ENCODE measurements at places on chromosomes 2 and 18.

- DNase-seq = no peak
Measured at GRCh38 chr2:4465671-4466070, 762.3 kb downstream of the DCDC2C start.

- no peak for DNase-seq
Measured at GRCh38 chr2:25777077-25777476, 101.2 kb downstream of the ASXL2 start.

GRCh38 chr18:40272630-40273231 is 1682.3 kb upstream of the PIK3C3 start:
- no peak for DNase-seq

DNA sequence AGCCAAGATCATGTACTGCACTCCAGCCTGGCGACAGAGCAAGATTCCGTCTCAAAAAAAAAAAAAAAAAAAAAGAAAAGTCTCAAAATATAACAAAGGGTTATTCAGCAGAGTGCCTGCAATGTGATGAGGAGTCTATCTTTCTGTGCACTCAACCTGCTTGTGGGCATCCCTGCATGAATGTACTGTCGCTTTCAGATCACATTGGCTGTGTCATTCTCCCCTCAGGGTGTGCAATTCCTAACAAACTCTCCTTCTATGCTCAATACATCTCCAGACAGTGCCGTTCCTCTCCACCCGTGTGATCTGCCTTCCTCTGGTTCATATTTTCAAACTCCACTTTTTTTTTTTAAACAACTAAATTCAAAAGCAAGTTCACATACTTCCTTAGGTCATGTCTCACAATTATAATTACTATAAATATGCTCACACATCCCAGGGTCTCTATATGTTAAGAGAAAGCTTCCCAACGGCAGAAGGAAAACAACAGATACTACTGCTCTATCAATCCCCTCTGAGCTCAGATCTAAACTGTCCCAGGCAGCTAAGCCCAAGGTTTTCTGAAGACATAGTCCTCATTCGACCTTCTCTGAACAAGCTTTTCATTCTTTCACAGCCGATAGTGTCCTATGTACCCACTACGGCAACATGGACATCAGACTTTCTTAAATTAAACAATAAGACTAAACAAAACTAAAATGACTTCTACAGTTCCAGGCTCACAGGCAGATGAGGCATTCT is 35.2 kb downstream of the PTMA start:
- DNase-seq = peak; percentile 11

GRCh38 chr2:29519338-29519925 is 402.0 kb downstream of the ALK start:
- no peak for DNase-seq

GRCh38 chr2:196606516-196606915 is 33.0 kb upstream of the CCDC150 start:
- DNase-seq = no peak

DNA sequence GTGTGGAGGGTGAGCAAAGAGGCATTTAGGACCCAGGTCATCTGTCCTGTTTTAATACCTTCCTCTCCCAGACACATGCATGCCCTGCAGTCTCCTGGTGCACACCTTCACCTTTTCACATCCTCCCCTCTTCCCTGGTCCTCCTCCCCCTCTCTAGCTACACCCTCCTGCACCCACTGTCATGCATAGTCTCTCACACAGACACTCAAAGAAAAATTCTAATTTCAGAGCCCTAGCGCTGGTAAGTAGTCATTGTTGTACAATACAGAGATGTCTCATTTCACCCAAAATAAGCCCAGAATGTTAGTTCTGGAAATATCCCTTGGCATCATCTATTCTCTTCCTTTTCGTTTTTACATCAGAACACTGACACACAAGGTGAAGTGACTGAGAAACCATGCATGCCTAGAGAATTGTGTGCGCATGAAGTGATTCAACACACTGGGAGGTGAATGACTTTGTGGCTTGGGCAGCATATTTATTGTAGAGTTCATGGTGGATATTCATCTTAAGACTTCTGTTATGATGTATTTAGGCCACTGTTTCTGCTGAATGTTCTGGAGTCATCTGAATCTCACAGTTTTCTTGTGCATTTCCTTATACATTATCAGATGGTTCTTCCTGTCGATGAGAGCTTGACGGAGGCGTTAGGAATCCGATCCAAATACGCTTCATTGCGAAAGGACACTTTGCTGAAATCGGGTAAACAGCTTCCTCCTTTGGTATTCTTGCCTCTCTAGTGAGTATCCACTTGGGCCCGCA is 69.9 kb downstream of the COA5 start:
- DNase-seq = no peak

- DNase-seq = no peak
Measured at GRCh38 chr2:145601361-145601925, 1081.5 kb upstream of the ZEB2 start.

DNA sequence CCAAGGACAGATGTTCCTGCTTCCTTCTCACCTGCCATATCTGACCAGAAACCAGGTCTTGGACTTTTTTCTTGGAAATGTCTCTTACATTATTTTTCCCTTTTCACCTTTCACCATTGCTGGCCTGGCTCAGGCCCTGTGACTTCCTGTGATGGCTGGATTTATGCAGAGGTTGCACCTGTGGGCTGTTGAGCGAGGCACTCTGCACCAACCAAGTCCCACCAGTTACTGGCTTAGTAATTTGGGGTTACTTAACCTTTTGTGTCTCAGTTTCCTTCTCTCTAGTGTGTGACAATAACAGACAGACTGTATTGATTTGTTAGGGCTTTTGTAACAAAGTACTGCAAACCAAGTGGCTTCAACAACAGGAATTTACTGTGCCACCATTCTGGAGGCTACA is 110.0 kb downstream of the INSIG2 start:
- no peak for DNase-seq

DNA sequence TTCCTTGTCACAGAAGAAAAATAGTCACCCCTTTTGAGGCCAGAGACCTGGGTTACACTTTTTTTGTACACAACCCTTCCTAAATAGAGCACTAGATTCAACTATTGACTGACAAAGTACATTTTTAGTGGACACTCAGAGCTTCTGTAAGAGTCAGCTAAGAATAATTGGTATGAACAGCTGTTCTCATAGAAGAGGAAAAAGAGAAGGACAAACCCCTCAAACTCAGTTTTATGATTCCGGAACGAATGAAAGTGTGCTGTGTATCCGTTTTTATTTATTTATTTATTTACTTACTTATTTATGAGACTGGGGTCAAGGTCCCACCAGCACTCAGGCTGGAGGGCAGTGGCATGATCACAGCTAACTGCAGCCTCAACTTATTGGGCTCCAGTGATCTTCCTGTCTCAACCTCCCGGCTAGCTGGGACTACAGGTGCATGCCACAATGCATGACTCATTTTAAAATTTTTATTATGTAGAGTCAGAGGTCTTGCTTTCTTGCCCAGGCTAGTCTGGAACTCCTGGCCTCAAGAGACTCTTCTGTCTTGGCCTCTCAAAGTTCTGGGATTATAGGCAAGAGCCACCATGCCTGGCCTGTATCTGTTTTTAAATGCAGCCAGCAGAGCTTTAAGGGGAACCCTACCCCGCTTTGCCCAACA is 36.0 kb upstream of the FZD5 start:
- DNase-seq = no peak

- DNase-seq = no peak
Measured at GRCh38 chr2:96771796-96772618, 11.3 kb downstream of the CNNM4 start.

- no peak for DNase-seq
Measured at GRCh38 chr2:160813506-160813858, 319.9 kb upstream of the RBMS1 start.

DNA sequence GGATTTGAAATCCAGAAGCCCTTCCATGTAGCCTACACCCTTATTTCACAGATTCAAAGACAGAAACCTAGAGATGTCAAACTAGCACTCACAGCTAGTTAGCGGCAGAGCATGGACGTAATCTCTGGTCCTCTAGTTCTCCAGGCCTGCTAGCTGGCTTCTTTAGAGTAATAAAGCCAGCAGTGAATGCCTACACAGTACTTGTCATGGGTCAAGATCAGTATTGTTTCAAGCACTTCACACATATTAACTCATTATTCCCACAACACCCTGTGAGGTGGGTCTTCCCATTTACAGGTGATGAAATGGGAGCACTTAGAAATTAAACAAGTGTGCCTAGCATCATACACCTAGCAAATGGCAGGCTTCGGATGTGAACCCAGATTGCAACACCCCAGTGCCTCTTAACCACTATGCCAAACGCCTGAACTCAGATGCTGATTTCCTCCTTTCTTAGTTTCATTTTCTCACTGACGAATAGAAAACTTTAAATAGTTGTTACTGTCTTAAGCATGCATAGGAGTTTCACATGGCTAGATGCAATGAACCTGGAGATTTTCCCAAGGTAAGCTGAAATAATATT is 14.5 kb upstream of the ZBTB14 start:
- no peak for DNase-seq

DNA sequence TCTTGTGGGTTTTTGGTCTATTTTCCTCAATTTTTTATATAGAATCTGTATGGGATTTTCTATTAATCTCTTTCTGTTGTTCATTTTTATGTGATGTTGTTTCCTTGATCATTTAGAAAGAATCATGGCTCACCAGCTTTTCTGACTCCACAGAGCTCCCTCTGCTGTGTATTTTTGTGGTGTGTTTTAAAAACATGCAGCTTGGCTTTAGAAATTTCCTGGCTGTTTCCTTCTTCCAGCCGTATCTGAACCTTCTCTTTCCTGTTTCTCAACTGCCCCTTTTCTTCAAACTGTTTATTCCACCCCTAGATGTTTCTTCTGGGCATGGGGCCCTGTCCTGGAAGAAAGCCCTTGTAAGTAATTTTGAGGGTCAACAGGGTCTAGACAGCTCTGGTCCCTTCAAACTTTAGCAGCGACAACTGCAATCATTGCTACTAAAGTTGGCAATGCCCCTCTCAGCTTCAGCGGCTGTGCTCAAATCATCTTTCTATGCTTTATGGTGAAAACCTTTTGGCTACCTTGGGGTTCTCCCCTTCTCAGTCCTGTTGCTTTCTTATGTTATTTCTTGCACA is 17.6 kb upstream of the COPS8 start:
- DNase-seq = no peak

GRCh38 chr18:13587001-13587400 is 139.4 kb downstream of the FAM210A start:
- DNase-seq = no peak

- peak; percentile 12 for DNase-seq
Measured at GRCh38 chr2:118223992-118224894, 136.0 kb downstream of the INSIG2 start.

DNA sequence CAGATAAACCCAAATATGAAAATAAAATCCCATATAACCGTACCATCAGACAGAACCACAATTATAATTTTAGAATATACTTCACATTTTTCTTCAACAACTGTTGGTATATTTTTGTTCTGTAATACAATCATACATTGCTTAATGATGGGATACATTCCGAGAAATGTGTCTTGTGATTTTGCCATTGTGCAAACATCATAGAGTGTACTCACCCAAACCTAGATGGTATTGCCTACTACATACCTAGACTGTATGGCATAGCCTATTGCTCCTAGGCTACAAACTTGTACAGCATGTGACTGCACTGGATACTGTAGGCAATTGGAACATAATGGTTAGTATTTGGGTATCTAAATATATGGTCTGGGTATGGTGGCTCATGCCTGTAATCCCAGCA is 30.6 kb downstream of the MAPRE3 start:
- no peak for DNase-seq

DNA sequence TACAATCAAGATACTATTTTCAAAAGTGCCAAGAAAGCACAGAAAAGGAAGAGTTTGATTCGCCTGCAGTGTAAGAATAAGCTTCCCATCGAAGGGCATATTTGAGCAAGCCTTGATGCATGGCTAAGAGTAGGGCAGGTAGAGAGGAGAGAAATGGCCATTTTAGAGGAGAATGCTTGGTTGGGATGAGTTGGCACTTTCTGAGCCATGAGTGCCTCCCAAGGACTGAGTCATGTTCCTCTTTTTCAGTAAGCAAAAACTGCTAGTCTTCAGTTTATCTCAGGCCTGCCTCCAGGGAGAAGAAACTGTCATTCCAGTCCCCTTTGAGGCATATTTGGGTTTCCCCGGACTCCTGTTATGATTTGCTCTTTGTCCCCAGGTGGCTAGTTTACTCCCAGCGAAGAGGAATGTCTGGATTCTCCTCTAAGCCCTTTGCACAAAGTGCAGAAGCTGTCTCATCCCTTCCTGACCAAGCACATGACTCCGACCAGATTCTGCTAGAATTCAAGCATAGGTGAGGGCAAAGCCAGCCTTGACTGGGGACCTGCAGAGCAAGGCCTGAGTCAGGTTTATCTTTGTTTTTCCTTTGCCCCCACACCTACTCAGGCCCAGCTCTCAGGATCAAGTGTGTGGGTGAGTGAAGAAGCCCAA is 115.2 kb downstream of the TTC32 start:
- DNase-seq = peak; percentile 46

DNA sequence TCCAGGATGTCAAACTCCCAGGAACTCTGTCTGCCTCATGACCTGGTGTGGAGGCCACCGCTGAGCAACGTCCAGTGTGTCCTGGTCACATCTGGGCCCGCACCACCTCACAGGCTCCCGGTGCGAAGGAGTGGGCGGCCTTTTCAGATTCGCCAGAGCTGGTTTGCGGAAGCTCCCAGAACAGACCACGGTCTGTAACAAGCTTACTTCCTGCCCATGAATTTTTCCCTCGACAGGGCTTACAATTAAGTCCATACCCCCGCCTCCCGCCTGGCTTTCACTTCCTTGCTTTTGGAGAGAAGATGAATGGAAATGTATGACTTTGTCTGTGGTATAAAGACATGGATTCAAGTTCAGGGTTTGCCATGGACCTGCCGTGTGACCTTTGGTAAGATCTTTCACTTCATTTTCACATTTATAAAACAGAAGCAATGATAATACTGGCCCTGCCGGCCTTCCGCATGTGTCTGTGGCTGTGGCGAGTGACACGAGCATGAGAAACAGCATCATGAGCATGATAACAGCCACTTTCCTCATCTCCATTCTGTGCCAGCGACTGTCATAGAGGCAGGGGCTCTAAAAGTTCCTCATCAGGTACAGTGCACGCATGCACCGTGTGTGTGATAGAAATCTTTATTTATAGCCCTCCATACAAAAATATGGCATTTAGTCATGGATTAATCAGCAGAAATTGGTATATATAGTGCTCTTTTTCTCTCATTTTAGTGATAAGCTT is 31.0 kb upstream of the KCNF1 start:
- DNase-seq = no peak

DNA sequence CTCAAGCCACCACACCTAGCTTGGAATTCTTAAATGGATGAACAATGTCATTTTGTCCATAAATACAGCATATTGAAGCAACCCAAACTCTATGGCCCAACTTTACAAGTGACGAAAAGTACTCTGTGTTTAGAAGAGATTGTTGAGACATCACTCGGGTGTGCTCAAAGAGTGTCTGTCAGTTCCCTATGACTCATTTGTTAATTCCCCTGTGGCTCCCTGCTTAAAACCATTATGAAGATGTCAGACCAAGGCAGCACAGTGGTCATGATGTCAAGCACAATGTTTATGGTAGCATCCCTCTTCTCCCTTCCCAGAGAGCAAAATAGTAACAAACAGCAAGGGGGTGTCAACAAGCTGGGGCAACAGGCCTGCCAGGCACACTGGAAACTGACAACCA is 3.0 kb downstream of the LYG1 start:
- peak; percentile 8 for DNase-seq

All from hepatic stellate cell (primary cell).